IPS DF 6.9 (cell line): ENCODE measurements at places on chromosomes 1 and 21.
A peak's percentile ranks its signal among the peaks of the same experiment; 100 is the strongest.

DNA sequence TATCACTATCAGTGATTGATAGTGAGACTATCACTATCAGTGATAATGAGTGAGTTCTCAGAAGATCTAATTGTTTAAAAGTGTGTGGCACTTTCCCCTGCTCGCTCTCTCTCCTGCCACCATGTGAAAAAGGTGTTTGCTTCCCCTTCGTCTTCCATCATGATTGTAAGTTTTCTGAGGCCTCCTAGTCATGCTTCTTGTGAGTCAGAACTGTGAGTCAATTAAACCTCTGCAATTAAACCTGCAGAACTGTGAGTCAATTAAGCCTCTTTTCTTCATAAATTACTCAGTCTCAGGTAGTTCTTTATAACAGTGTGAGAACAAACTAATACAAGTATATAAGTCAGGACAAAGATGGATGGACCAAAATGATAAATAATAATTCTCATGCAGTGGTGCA, 7.0 kb upstream of the IL23R start:
- DNase-seq: no peak

- no peak for DNase-seq
Measured at GRCh38 chr21:44952116-44952928, 12.5 kb downstream of the SLX9 start.

DNA sequence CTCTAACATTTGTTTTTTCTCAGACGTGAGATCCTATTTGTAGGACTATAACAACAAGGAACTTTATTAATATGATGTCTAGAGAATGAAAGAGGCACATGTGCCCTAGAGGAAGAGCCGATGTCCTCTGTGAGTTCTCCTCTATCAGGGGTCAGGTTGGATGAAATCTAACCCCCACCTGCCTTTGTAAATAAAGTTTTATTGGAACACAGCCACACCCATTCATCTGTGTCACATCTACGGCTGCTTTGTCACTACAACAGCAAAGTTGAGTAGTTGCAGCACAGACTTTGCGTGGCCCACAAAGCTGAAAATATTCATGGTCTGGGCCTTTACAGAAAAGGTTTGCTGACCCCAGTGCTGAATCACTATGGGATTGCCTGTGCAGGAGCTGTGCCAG, 571 bp upstream of the CAPN9 start:
- DNase-seq: no peak

- DNase-seq: peak; percentile 75
Measured at GRCh38 chr1:6489799-6490180, 1.7 kb downstream of the PLEKHG5 start.

- DNase-seq: no peak
Measured at GRCh38 chr1:229408458-229409037, 25.3 kb downstream of the ACTA1 start.

DNA sequence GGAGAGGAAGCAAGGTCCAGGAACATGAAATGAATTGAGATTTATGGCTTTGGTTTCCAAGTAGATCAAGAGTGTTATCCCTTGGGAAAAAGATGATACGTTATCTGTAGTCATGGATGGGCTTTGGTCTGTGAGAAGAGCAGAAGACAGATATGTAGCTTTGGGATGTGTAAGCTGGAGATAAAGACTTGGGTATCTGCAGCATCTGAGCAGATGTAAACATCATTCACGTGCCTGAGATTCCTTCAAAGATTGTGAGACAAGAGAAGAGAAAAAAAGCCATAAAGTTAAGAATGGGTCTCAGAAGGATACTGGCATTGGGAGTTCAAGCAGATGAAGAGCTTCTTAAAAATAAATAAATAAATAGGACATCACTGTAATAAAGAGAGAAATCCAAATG, 217.8 kb downstream of the PTPRC start:
- DNase-seq: no peak

DNA sequence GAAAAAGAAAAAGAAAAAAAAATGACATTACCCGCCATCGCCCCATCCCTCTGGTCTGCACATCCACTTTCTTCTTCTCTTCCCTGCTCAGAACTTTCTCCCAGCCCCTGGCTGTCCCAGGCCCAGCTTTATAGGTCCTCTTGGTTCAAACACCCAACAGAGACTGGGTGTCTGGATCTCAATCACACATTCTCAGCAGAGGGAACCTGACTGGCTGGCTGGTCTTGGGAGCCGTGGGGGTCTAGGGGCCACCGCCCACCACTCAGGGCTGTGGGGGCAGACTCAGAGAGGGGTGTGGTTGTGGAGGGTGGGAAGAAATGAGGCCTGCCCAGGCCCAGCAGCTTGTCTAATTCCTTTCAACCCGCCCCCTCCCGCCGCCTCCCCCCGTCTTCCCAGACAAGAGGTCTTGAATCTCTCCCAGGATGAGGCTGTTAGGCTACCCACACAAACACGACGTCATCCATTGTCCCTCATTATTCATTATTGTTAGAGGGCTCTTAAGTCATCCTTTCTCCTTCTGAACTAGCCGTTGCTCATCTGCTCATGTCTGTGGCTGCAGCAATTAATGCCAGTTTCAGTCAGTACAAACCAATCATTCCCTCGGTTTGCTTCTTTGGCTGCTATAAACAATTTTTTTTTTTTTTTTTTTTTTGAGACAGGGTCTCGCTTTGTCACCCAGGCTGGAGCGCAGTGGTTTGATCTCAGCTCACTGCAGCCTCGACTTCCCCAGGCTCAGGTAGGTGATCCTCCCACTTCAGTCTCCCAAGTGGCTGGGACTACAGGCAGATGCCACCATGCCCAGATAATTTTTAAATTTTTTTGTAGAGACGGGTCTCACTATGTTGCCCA, 40.6 kb upstream of the CLIC4 start:
- DNase-seq: no peak

DNA sequence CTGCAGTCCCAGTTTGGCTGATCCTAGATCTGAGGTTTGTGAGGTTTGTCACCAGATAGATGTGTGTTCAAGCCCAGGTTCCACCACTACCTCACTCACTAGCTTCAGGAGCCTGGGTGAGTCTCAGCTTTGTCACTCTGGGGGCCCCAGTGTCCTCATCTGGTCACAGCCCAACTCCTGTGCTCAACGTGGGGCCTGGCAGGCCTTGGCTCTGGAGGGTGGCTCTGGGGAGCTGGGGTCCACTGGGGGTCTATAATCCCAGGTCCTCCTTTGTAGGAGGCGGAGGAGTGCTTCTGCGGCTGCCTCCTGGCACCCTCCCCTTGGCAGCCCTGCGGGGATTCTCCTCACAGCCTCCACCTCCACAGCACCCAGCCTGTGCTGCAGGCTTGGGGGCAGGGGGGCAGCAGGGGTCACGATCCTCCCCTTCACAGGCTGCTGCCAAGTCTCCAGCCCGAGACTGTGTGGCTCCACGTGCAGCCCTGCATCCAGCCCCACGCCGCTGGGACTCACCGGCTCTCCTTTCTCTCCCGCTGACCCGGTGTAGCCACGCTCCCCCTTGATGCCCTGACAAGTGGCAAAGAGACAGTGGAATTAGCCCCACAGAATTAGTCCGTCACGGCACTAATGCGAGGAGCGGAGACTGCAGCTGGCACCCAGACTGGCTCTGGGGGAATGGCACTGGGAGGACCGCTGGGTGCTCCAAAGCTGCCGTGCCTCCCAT, 22.5 kb upstream of the PEF1 start:
- no peak for DNase-seq

- no peak for DNase-seq
Measured at GRCh38 chr21:39215078-39215477, 31.8 kb upstream of the PSMG1 start.

- no peak for DNase-seq
Measured at GRCh38 chr1:183247484-183247883, 61.4 kb downstream of the LAMC2 start.

DNA sequence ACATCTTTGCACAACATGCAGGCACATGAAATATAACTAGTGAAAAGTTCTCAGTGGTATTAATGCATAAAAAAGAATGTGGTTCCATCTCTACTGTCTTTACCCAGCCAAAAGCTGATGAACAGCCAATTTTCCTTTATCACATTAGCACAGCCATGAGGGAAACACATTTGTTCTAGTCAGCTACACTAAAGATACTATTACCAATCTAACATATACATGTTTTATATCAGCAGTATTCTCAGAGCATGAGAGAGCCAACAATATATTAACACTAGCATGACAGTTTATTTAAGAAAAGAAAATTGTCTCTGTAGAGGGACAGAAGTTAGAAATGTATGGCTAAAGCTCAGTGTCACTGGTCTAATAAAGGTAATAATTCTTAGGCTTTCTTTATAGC, 56.3 kb downstream of the USH2A start:
- no peak for DNase-seq
